NCI-H2171 (cell line): ENCODE measurements at places on chromosomes 13 and 19.

DNA sequence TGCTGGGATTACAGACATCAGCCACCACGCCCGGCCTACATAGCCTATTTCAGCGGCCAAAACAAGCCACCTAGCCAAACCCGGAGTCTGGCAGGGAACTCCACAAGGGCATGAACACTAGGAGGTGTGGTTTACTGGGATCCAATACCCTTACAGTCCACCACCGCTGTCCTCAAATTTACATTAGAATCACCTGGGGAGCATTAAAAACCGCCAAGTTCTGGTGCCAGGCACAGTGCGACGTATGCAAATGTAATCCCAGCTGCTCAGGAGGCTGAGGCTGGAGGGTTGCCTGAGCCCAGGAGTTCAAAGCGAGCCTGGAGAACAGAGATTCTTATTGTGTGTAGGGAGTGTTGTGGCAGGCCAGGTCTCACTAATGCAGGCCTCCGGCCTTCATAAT, 4.2 kb upstream of the AP1M1 start:
- no peak for DNase-seq

DNA sequence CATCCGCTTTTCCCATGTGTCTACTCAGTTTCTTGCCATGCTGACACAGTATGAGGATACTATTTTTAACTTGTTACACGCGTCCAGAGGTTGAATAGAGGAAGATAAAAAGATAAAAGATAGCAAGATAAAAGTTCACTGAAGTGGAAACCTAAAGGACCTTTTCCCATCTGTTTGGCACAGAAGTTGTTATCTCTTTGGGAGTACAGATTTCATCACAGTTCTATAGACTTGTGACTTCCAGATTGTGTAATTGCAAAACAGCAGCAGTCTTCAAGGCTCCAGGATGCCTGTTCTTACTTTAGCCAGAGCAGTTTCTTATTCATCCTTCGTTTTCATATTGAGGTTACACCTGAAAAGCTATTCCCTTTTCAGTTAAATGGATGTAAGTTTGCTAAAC, 369.2 kb downstream of the GPC5 start:
- peak; percentile 45 for DNase-seq

DNA sequence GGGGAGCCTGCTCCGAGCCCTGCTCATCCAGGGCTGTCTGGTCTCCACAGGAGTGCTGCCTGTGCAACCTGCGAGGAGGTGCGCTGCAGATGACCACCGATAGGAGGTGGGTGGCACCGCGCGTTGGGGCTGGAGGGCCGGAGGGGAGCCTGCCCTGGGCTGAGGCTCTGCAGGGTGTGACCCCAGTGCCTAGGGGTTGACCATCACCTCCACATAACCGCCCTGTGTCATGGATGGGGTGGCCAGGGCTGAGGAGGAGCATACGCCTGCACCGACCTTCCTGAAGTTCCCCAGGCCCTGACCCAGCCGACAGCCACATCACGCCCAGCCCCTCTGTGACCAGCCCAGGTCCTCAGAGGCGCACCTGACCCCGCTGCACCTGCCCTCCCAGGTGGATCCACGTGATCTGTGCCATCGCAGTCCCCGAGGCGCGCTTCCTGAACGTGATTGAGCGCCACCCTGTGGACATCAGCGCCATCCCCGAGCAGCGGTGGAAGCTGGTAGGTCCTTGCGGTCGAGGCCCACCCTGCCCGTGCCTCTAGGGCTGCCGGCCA, 168.7 kb downstream of the KDM4B start:
- DNase-seq, result no peak

DNA sequence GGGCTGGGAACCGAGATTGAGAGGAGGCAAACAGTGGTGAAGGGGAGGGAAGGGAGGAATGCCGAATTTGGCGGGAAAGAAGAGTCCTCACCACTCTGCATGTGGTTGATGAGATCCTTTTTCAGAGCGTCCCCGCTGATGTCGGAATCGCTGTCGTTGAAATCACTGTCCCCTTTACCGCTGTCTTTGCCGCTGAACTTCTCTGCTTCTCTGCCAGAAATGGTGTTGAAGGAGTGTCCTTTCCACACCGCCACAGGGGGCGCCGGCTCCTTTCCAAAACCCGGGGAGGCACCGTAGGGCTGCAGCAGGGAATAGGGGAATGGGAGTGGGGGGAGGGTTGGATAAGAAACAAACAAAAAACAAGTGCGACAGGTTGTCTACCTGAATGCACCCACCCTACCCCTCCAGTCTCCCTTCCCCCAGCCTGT, 3.1 kb downstream of the PCDH8 start:
- no peak for DNase-seq

DNA sequence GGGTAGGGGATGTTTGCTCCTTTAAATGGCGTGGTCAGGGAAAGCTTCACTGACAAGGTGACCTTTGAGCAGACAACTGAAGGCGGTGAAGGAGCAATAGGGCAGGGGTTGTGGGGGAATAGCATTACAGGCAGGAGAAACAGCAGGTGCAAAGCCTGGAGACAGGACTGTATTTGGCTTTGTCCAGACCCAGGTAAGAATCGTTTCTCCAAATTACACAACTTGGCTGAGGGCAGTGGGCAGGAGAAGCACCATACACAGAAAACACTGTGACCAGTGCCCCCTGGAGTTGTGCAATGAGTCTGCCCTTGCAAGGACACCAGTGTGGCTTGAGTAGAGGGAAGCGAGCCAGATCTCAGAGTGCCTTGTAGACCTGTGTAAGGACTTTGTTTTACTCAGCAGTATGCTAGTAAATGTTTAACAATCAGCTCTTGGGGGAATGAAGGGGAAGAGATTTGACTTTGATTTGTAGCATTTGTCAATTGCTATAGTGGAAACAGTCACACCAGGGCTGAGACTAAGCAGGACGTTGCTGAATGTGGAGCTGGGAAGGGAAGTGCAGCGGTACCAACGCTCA, 360.0 kb downstream of the DCT start:
- no peak for DNase-seq

- no peak for DNase-seq
Observed at GRCh38 chr13:90868321-90868920, 479.1 kb upstream of the MIR17HG start.

GRCh38 chr13:97120976-97121375, 101.2 kb upstream of the MBNL2 start:
- no peak for DNase-seq

DNA sequence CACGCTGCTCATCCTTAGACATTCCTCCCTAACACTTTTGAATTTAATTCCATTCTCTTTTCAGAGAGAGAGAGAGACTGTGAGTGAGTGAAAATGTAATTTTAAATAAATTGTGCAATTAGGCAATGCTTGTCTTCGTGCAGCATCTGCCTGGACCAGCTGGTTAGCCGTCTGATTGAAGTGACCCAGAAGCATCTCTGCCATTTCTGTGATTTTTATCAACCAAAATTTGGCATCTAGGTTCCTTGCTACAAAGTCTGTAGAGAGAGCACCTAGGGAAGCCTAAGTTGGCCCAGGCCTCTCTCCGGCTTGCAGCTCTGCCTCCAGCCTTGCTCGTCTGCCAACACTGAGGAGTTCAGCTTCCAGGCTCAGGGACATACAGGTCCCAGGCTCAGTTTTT, 138.6 kb upstream of the GPR12 start:
- DNase-seq, result no peak

DNA sequence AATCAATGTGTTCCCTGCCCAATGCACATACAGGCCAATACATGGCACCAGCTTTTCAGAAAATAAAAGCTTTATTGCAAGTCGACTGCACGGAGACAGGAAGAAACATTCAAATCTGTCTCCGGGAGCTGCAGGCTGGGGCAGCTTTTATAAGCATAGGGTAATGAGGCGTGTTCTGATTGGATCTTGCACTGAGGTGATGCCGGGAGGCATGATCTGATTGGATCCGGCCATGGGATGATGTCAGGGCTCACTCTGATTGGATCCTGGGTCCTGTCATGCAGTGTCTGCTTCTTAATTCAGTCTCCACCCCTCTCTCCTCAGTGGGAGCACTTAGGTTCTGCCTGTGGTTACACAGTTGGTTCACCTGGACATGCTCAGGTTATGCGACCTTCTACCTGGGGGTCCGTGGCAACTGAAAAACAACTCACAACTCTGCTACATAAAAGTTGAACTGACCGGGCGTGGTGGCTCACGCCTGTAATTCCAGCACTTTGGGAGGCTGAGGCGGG, 11.8 kb upstream of the FBN3 start:
- DNase-seq, result peak; percentile 40

GRCh38 chr13:42007844-42008243, 40.6 kb upstream of the DGKH start:
- no peak for DNase-seq

GRCh38 chr13:67351114-67351513, 121.0 kb upstream of the PCDH9 start:
- DNase-seq, result no peak

DNA sequence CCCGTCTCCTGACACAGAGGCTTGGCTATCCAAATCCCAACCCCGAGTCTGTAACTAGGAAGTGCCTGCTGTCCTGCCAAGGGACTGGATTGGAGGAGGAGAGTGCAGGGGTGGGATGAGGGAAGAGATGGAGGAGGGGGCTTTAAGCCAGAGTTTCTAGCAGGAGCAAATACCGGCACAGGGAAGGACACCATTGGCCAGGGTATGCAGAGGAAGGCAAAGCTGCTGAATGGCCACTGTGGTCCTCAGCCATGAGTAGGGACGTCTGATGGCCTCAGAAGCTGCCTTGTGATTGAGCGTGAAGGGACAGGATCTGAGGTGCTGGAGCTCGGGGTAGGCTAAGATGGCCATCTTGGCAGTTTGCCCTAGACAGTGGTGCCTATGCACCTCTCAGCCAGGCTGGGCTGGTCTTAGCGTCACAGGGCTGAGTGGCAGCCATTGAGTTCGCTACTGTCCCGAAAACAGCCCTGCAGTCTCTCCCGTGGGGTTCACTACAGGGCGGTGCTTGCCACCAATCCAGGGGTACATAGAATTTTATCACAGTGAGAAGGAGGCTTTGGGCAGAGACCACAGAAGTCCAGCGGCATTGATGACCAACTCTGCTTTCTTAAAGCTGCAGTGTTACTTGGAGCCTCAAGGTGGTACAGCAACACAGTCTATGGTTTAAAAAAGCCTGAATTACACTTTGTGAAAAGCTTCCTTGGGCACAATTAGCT, 61.8 kb downstream of the AKAP11 start:
- no peak for DNase-seq

DNA sequence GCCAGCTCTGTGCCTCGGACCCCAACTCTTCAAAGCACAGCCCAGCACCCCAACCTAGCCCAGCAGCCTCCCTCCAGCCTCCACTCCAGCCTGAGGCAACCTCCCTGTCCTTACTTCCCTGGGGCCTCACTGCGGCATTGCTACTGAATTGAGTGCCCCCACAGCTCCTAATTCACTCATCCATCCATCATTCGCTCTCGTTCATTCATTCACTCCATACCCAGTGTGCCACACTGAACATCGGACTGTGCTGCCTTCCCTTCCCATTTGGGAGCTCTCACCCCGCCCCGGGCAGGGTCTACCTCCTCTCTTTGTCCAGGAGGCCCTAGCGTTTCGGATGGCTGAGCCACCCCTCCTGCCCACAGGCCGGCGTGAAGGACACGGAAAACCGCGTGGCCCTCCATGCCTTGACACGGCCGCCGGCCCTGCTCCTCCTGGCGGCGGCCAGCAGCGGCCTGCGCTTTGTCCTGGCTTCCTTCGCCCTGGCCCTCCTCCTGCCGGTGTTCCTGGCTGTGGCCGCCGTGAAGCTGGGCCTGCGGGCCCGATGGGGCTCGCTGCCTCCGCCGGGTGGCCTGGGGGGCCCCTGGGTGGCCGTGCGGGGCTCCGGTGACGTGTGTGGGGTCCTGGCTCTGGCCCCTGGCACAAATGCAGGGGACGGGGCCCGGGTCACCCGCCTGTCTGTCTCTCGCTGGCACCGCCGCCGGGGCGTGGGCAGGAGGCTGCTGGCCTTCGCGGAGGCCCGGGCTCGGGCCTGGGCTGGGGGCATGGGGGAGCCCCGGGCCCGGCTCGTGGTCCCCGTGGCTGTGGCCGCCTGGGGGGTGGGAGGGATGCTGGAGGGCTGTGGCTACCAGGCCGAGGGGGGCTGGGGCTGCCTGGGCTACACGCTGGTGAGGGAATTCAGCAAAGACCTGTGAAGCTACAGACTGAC, 1.3 kb downstream of the NAT14 start:
- DNase-seq, result no peak

- DNase-seq, result no peak
Observed at GRCh38 chr13:109785892-109786450, 412 bp downstream of the IRS2 start.

DNA sequence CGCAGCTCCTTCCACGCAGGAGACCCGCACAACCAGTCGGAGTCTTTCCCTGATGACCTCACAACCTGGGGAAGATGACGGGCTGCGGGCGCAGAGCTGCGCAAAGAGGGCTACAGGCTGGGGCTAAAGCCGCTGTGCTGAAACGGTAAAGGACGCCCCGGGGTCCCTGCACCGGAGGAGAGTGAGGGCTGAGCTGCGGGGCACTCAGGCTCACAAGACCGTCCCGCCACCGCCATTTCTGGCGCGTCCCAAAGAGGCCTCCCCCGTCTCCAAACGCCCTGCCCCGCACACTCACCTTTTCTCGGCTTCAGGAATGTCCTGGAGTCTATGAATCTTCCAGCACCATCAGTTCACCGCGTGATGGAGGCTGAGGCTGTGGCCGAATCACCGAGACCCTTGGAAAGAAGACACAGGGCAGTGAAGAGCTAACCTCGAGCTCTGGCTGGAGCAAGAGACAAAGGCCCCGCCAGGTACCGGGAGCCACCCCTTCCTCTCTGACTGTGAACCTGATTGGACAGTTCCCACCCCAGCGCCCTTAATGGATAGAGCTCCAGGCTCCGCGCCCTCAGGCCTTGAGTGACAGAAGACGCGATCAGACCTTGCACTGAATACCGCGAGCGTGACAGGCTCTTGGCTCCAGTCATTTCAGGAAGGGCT, 41.8 kb upstream of the ZNF429 start:
- DNase-seq, result no peak

DNA sequence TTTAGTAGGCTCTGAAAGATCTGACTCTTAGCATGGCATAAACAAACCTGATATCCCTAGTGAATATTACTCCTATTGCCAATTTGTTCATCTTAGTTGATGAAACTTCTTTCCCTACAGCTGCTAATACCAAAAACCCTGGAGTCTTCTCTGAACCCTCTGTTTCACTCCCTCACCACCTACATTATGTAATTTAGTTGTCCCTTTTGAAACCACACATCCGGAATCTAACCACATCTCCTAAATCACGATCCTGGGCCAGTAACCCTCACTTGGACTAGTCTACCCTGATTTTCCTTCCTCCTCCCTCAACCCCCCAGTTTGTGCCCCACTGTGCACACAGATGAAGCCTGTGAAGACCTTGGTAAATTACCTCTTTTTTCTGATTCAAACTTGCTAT, 1.2 kb downstream of the ZNF256 start:
- DNase-seq, result no peak

GRCh38 chr19:33726756-33727155, 69.9 kb upstream of the KCTD15 start:
- no peak for DNase-seq

- peak; percentile 92 for DNase-seq
Observed at GRCh38 chr19:2702170-2703076, at the start of gene GNG7. Gene GNG7 (minus strand): TSS chr19:2702694. CDS start chr19:2520688, 182,006 bp downstream.
